ENCODE measurements at places on chromosomes 3 and 15.

DNA sequence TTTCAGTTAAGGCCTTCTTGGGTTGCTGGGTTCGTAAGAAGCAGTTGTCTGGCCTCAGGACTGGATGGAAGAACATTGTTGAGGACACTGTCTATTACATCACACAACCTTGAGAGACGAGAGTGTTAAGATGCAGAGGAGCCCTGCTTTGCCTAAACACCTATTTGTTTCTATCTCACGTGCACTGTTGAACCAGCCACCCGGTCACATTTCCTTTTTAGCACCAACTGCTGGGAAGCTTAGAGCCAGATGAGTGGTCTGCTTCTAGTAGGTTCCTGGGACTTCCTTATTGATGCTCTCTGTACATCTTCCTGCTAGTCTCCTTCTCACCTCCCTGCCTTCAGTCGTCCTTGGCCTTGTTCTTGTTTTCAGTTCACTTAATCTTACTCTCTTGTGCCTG, 22.3 kb downstream of the CAND2 start:
- DNase-seq, result no peak

- DNase-seq, result no peak
Measured at GRCh38 chr15:71612397-71612722, 198.0 kb upstream of the NR2E3 start.

GRCh38 chr3:197833930-197834715, 43.1 kb downstream of the LRCH3 start:
- DNase-seq, result no peak

DNA sequence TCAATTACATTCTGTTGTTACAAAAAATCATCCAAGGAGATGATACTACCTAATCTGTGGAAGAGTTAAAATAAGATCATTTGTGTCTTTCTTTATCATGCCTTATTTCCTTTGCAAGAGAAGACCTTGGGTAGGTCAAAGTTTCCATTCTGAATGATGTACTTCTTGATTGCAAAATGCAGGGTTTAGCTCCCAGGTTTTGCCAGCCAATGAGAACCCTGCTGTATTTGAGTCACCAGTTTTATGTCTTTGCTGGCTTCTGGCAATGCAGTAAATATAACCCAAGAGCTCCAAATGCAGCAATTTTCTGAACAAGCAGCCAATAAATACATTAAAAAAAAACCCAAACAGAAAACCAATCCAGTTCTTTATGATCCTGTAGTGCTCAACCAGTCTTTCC, 204.9 kb downstream of the CADPS start:
- no peak for DNase-seq

DNA sequence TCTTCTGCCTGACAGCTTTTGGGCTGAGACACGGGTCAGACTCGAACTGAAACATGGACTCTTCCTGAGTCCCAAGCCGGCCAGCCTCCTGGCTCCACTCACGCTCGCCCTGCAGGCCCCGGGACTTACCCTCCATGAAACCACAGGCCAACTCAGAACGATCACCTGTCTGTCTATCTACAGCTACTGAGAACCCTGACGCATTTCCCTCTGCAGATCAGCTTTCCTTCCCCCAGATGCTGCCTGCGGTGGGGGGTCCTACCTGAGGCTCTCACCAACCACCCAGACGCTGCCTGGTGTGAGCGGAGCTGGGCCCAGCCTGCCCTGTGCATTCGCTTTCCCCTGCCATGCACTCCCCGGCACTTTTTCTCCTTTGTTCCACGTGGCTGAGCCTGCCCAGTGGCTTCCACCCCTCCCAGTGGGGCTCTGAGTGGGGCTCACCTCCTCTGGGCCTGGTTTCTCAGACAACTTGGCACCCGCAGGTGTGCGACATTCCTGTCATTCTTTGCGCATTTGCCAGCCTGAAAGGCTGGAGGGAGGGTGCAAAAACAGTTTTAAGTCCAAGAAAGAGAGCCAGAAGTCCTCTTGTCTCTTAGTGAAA, 60.2 kb downstream of the PLXNA1 start:
- no peak for DNase-seq

GRCh38 chr15:69804786-69805185, 292.9 kb downstream of the TLE3 start:
- DNase-seq, result no peak

DNA sequence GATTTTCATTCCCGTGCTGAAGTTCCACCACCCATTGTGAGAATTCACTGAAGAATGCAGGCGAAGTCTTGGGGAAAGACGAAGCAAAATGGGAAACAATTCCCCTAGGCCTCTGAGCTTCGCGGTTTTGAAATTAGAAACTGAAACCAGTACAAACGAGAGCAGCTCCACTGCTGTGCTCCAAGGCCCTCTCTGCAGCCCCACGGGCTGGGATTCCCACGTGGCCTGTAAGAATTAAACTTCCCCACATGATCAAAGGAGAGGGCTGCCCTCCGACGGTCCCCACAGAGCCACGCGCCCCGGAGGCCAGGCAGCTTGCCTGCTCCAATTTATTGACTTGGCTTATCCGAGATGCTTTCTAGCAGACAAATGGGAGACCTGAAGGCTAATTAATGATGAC, 144.0 kb downstream of the GREM1 start:
- DNase-seq, result no peak
